Panc1 (cell line): ENCODE measurements at places on chromosomes 3 and 15.

DNA sequence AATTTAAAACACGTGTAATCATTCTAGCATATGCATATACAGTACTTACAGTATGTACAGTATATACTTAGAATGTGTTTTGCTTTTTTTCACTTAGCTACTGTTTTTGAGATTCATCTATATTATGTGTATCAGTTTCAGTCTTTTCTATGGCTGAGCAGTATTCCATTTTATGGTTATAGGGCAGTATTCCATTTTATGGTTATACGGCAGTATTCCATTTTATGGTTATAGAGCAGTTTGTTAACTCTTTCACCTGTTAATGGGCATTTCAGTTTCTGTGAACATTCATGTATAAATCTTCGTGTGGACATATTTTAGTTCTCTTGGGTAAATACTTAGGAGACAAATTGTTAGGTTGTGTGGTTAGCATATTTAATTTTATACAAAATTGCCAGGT, 40.9 kb downstream of the PDCD6IP start:
- DNase-seq, result no peak

- DNase-seq, result no peak
Measured at GRCh38 chr3:140913728-140914127, 27.9 kb upstream of the SLC25A36 start.

- no peak for DNase-seq
Measured at GRCh38 chr3:106326941-106327695, 458.3 kb upstream of the CBLB start.

- no peak for DNase-seq
Measured at GRCh38 chr3:74693251-74693650, 78.8 kb upstream of the CNTN3 start.
